ELF-1 (cell line): ENCODE measurements at places on chromosomes 7 and 10.

DNA sequence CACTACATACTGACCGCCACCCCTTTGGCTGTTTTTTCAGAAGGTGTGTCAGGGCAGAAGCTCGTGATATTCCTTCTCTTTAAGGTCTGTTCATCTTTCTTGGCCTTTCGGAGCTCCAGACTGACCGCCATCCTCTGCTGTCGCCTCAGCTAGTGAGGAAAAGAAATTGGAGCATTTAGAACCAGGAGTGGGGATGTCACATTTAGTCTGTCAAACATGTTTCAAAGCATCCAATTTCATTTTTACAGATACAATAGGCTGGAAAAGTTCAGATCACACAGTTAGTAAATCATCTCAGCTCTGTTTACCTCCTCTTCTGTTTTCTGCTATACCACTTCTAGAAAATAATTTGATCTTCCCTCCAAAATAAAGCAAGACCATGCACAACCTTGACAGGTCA, 4.8 kb downstream of the KPNA7 start:
- DNase-seq = no peak

DNA sequence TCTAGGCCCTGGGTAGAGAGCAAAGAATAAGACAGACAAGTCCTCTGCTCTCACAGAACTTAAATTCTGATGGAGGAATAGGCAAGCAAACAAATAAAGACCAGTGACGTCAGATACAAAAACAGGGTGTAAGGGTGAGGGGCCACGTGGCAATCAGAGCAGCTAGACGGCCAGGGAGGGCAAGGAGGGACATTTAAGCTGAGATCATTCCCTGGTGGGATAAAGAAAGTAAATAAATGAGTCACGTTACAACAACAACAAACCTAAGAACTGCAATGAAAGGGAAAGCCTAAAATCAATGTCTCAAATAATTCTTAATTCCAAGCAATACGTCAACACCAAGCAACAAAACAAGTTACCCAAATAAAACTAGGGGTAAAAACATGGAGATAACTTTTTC, 21.8 kb downstream of the STN1 start:
- no peak for DNase-seq

- DNase-seq = peak; percentile 62
These were observed 511.4 kb upstream of the GALNT17 start for GRCh38 chr7:70620333-70621055.

DNA sequence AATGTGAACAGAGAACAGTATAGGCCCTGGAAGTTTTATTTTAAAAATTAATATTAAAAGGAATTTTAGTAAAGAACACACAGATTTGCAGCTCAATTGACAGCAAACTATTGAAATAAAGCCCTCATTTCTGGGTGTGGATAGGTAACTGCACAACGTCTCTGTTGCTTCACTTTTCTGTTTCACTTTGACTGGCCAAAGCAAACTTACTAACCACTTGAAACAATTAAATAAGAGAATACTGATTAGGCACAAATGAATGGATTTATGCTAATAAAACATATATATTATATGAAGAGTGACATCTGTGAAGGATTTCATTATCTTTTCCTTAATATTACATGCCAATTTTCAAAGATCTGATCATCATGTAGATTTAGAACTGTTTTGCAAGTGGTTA, 11.9 kb downstream of the ZNF804B start:
- DNase-seq = no peak

GRCh38 chr7:94888551-94888950, 18.8 kb upstream of the PPP1R9A start:
- peak; percentile 18 for DNase-seq

DNA sequence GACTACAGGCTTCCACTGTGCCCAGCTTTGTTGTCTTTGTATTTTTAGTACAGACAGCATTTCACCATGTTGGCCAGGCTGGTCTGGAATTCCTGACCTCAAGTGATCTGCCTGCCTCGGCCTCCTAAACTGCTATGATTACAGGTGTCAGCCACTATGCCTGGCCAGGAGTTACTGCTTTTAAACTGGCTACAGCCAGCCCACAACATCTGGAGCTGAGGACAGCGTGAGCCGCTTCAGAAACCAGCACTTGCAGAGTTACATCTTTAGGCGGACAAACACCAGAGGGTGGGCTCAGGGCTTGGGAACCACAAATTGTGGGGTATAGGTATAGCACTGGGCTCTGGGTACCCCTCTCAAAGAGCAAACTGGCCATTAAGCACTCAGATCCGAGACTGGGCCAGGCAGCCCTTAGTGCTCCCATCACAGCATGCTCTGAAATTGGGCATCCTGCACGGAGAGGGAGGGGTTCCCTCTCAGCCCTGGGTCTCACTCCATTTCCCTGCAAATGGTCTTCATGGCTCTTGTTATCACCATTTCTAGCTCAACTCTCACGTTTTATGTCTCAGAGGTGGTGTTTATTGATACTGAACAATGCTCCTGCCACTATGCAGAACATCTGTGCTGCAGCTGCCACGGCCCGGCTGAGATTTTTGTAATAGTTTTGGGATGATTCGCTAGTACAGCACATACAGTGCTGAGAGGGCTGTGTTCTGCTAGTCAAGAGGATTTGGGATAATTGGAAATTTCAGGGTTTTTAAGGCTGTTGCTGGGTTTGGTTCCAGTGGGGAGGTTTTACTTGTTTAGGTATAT, 146.4 kb upstream of the LYZL2 start:
- no peak for DNase-seq

DNA sequence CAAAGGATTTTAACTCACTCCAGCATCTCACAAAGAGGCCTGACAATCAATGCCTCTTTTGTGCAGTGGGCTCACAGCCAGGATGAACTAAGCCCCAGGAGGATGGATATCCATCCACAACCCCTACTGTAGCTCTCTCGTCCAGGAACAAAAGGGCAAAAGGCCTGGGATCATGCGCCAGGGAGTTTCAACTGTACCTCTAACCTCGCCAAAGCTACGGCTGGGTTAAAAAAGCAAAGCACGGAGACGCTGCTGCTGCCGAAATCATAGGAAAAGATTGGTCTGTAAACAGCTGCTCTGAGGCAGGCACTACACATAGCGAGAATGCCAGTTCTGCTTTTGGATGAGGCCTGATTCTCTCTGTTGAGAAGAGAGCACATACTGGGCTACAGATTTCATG, 32.1 kb downstream of the VSTM4 start:
- DNase-seq = no peak

GRCh38 chr7:47408675-47409074, 173.2 kb downstream of the TNS3 start:
- DNase-seq = no peak

- DNase-seq = no peak
These were observed 161.8 kb downstream of the NRF1 start for GRCh38 chr7:129773328-129773731.

DNA sequence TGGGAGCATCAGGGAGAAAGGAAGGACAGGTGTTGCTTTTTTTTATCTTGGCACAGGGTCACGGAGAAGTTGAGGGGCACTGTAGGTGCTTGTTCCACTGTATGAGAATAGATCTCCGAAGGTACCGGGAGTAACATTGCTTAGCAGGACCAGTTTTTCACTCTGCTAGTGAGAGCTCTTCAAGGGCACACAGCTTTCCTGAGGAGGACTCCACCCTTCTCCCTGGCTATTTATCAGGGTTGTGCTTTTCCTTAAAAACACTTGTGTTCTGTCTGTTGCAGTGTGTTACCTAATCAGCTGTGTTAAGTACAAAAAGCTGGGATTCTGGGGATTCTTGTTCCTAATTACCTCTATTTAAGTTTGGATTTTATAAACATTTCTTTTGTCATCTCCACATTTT, 160.5 kb downstream of the SND1 start:
- DNase-seq = no peak
